ENCODE measurements at places on chromosomes 2 and 18. TPM values are rescaled to one million over a fixed set of nuclear protein-coding genes. Genes with fewer than 3 reads are reported as not detected.

DNA sequence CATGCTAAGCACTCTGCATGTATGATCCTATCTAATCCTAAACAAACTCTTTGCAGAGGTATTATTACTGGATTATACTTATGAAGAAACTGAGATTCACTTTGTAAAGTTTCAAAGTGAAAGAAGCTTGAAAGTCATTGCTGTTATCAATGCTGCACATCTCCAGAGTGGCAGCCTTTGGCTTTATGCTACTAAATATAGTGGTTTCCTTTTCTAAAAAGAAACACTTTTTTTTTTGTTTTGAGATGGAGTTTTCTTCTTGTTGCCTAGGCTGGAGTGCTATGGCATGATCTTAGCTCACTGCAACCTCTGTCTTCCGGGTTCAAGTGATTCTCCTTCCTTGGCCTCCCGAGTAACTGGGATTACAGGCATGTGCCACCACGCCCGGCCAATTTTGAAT, 114.9 kb upstream of the RAB27B start:
- DNase-seq = no peak

DNA sequence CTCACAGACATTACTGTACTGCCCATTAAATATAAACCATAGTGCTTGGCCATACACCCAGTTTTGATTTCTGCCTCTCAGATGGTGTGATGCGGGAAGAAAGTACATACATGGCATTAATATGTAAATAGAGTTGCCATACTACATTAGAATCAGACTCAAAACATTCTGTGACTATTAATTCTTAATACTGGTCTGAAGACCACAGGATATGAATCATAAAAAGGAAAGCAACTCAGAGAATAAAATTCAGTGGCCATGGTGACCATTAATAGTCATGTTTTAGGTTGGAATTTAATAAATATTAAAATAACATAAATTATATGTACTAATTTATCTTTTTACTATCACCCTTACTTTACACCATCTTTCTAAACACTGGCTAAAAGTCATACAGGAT, 33.0 kb upstream of the WDR75 start:
- DNase-seq = no peak

Gene TFPI
- 56.7 TPM for total RNA-seq

Gene SERPINB12
- total RNA-seq = not detected

- DNase-seq = no peak
Measured at GRCh38 chr2:237222601-237223041, 136.9 kb downstream of the COPS8 start.

Gene MC2R
- total RNA-seq = not detected

Gene IL36B
- not detected for total RNA-seq

Gene CCDC74B
- total RNA-seq = 24.1 TPM

DNA sequence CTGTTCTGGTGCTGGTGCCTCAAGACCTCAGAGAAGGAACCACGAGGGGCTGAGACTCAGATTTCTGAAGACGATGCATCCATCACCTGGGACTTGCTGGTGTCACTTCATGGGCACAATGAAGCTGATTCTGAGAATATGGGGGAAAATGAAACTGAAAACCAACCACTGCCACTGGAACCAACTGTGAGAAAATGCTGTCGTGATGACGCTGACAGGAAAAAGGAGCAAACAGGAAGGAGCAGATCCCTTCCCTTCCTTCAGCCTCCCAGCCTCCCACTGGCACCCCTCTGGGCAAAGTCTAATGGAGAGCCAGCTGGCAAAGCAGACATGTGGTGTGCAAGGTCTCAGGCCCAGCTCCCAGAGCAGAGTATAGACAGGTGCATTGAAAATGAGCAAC, 109.7 kb downstream of the FOXI3 start:
- no peak for DNase-seq

Gene CRYGD
- total RNA-seq = not detected

- peak; percentile 15 for DNase-seq
Measured at GRCh38 chr2:195318440-195319111, 338.4 kb upstream of the SLC39A10 start.

DNA sequence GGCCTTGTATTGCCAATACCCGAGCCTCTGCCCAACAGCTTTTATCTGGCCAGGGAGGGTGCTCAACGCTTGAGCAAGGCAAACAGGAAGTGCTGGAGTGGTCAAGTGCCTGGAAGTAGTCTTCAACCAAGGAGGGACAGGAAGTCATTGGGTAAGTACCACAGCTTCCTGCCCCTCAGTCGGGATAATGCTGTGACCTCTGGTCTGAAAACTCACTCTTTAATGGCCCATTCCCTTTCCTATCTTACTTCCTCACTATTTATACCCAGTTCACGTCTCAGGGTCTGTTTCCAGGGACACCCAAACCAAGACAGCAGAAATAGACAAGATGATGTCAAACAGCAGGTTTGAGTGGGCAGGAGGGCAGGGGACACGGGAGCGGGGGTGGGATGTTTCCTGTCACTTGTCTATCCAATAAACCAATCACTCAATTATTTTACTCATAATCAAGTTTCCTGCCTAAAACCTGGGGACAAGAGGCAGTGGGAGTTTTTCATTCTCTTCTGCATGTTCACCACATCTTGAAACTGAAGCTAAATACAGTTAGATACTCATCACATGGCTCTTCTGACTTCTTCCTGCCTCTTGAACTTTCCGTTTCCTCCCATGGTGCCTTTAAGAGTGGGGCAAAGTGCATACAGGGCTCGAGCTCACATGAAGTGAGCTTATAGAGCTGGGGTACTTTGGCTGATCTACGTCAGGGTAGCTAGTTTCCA, 68.9 kb upstream of the CAB39 start:
- DNase-seq = peak; percentile 44

- DNase-seq = no peak
Measured at GRCh38 chr2:224904381-224904780, 137.9 kb downstream of the DOCK10 start.

DNA sequence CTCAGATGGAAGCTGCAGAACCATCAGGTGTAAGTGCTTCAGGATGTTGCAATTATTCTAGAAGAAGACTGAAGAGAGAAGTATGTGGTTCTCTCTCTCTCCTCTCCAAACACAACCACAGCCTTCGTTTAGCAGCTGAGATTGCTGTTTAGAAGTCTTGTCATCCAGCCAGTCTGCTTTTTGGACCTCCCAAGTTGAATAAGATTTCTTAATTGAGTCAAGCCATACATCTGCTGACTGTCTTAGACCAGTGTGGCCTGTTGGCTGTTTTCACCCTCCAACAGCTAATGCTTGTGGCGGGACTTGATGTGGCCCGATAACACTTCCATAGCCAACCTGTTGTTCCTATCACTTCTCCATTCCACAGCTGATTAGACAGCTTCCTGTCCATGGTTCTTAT, 91.3 kb upstream of the TMEM17 start:
- no peak for DNase-seq

DNA sequence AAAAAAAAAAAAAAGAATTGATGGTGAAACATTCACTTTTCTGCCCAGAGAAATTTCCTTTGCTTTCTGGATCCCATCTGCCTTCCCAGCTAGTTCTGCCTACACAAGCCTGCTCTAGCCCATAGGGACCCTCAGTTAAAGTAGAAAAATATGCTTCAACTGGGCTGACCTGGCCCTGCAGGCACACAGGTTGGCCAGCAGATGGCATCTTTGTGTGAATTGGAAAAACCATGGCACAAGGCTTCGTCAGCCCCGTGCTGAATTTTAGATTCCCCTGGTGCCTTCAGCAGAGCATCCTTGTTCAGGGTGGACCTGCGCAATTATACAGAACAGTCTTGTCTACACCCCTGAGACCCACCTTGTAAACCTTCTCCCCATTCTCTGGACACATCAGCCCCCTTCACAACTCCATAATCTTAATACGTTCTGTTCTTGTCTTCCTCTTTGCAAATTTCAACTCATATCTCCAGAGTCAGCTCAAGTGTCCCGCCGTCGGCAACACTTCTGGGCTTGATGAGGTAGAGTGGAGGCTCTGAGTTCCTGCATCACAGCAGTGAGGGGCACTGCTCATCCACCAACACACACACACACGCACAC, 114.5 kb downstream of the INSIG2 start:
- peak; percentile 46 for DNase-seq

GRCh38 chr2:196112418-196113034, 43.9 kb upstream of the DNAH7 start:
- no peak for DNase-seq

DNA sequence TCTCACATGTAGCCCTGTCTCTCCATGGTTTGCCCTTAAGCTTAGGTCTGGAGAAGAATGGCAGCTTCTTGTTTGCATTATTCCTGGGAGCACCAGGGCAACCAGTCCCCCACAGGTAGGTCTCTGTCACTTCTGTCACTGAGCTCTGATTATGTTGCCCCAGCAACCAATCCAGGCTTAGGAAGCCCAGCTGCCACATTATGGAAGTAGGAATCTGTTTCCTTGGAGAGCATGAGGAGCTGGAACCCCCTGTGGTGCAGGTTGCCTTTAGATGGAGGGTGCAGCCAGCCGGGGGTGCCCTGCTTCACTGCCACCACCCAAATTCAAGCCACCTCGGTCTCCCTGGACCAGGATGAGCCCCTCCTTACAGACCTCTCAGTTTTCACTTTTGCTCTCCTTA, 4.8 kb downstream of the RESP18 start:
- DNase-seq = no peak

Gene CAPN14
- total RNA-seq = not detected

- no peak for DNase-seq
Measured at GRCh38 chr2:43777306-43777926, 3.6 kb downstream of the DYNC2LI1 start.

Gene HOXD13
- total RNA-seq = not detected

GRCh38 chr2:66522611-66523376, 87.9 kb downstream of the MEIS1 start:
- DNase-seq = no peak

DNA sequence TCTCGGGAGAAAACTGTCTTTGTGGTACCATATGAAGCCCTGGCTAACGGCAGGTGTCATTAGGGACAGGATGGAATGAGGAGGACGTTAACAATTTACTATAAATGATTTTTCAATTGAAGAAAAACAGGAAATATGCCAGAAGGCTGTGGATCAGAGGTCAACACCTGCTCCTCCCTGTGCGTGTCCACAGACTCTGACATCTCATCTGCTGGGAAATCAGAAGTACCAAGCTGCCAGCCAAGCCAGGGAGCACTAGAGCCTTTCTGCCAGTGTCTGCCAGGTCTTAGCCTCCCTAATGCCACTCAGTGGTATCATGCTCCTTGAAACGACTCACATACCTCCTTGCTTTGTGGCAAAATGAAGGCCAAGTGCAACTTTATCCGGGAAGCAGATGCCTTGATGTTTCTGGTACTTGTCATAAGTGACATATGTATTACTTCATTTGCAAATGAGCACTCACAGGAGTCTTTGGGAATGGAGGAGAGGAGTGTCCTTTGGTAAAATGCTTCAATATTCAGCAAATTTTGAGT, 541.1 kb downstream of the SATB2 start:
- no peak for DNase-seq

DNA sequence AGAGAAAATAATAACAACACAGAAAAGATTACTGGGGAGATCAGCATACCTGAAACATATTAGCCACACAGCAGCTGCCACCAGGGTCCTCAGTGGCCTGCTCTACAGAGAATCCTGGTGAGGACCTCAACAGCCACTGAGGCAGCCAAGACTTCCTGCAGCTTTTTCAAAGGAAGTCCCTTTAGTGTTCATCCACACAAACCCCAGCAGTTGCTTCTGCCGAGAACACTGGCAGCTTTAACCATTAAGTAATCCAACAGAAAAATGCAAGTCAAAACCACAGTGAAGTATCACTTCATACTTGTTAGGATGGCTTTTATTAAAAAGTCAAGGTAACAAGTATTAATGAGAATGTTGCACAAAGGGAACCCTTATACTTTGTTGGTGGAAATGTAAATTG, 542.0 kb upstream of the GCFC2 start:
- DNase-seq = no peak

DNA sequence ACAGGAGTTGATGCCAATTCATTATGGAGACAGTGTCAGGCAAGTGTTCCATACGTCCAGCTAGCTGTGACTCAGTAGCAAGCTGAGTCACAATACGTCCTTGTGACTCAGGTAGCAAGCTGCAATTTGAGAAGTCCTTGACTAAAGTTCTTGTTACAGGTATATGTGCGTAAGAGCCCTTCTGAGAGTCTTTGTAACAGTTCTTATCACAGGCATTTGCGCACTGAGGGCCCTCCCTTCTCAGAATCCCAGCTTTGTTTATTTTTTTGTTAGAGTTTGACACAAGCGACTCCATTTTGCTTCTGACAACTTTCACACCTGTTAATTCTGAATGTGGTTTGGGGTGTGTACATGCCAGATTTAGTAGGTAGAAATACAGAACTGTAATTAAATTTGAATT, 20.1 kb upstream of the ACMSD start:
- DNase-seq = no peak

Gene CYP1B1
- 21.9 TPM for total RNA-seq

GRCh38 chr2:239394978-239395377, 5.8 kb downstream of the HDAC4 start:
- DNase-seq = no peak

Gene G6PC2
- total RNA-seq = not detected

Gene CRYGC
- total RNA-seq = not detected

GRCh38 chr18:56992777-56993176, 154.1 kb upstream of the BOD1L2 start:
- no peak for DNase-seq

DNA sequence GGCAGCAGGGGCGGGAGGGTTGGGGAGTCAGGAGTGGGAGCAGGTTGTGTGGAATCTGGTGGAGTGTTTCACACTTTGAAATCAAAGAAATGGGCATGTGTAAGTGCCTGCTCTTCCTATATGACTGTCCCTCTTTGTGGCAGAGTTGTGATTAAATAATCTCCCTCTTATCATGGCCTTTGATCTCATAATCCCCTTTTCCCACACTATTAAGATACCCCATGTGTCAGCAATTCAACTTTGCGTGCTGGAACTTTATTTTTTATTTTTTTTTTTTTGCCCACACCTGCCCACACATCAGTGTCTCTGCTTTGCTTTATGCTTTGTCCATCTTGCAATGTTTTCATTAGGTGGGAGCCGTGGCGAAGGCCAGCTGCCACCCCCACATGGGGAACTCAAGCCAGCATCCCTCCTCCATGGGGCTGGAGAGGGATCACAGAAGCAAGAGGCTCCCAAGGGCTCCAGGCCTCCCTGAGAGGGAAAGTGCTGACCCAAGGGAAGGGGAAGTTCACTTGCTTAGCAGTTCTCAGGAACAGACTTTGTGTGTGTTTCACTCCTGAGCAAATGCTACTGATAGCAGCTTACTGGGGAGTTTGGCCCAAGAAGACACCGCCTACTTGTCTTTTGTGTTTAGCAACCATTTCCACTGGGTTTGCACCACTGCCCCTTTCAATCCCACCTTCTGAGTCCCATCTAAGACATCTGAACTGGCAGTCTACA, 243.4 kb downstream of the BCL11A start:
- no peak for DNase-seq

GRCh38 chr18:25594351-25594750, 242.4 kb upstream of the ZNF521 start:
- no peak for DNase-seq

DNA sequence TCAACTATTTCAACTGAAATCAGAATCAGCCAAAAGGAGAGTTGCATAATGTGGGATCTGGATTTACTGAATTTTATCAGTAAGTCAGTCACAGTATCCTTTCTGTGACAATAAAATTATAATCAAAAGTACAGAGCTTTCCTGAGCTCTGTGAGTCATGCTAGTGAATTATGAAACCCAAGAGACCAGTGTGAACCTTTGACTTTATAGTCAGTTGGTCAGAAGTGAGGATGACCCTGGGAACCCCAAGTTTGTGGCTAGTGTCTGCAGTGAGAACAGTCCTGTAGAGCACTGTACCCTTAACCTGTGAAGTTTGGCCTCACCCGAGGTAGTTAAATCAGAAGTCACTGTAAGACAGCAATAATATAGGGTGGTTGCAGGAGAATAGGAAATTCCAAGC, 381.7 kb downstream of the CDH19 start:
- DNase-seq = no peak

Gene NTSR2
- not detected for total RNA-seq

- DNase-seq = no peak
Measured at GRCh38 chr18:647304-647703, 10.1 kb upstream of the TYMS start.

Data from thyroid gland (tissue), 4 donors.